Mesenchymal stem cell (in vitro differentiated cells and primary cell): ENCODE measurements at places on chromosomes 4 and X.

DNA sequence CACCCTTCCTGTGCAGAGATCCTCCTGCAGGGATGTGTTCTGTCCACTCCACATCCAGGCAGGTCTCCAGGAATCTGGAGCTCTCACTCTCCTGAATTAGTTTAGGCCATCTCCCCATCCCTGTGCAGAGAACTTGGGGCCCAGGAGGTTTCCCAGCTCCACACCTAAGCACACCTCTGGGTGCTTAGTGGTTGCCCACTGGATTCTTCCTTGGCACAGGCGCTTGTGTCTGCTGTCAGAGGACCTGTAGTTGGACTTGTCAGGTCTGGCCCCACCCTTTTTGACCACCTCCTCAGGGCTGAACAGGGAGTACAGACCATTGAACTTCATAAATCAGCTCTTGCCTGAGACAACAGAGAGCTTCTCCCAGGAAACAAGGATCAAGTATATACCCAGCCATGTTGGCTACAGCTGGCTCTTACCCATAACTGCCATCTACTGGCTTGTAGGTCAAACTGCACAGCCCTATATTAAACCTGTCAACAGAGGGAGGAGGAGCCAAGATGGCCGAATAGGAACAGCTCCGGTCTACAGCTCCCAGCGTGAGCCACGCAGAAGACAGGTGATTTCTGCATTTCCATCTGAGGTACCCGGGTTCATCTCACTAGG lies 275.5 kb downstream of the PPARGC1A start:
- no peaks in the 10 kb centered on the region for H3K36me3 ChIP-seq
- H3K4me3 ChIP-seq: no peak overlapping the region
- no peaks in the 10 kb centered on the region for H3K27me3 ChIP-seq
- no peak overlapping the region for H3K27ac ChIP-seq
- H3K4me1 ChIP-seq: no peaks in the 10 kb centered on the region
- peak; percentile 18 for DNase-seq

DNA sequence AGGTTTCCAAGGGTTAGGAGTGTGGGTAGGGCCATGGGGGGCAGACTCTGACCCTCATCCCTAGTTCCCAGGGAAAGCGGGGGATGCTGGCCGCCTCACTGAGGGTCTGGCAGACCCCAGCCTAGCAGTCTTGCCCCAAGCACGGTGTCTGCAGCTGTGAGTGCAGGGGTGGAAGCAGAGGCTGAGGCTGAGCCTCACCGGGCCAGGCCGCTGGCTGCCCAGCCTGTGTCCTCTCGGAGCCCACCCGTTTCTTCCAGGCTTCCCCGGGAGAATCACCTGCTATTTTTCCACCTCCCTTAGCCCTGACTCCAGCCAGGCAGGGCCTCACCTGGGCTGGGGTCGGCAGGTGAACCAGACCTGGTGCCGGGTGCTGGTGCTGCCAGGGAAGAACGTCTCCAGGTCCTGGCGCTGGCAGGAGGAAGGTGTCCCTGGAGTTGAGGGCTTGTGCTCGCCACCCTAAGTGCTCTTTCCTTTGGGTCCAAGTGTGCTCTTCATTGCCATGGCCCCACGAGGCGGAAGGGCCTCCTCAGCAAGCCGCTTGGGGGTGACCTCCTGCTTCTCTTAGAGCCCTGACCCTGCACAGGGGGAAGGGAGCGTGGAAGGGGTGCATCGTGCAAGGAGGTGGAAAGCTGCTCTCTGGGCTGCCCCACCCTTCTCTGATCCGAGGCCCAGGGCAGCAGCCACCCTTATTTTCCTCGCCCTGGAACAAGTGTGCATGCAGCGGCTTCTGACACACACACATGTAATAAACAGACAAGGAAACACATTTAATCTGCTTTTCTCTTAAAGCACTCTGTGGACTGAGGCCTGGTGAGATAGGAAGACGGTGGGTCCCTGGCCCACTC lies 112.7 kb downstream of the FAM53A start:
- no peak overlapping the region for H3K27ac ChIP-seq
- peaks cover 4% of the 10 kb centered on the region for H3K4me1 ChIP-seq
- H3K27me3 ChIP-seq: peaks cover 38% of the 10 kb centered on the region
- H3K4me3 ChIP-seq: no peak overlapping the region
- H3K36me3 ChIP-seq: no peaks in the 10 kb centered on the region

GRCh38 chr4:183244506-183244905 lies 75.6 kb downstream of the CLDN22 start:
- H3K36me3 ChIP-seq: peaks cover 43% of the 10 kb centered on the region
- no peak for DNase-seq
- peaks cover 17% of the 10 kb centered on the region for H3K4me1 ChIP-seq
- no peak overlapping the region for H3K4me3 ChIP-seq

GRCh38 chrX:103918571-103919269 lies 43.7 kb upstream of the TMSB15B start:
- DNase-seq: peak; percentile 81
- H3K27ac ChIP-seq: peak overlapping the region; percentile 90
- no peaks in the 10 kb centered on the region for H3K27me3 ChIP-seq

DNA sequence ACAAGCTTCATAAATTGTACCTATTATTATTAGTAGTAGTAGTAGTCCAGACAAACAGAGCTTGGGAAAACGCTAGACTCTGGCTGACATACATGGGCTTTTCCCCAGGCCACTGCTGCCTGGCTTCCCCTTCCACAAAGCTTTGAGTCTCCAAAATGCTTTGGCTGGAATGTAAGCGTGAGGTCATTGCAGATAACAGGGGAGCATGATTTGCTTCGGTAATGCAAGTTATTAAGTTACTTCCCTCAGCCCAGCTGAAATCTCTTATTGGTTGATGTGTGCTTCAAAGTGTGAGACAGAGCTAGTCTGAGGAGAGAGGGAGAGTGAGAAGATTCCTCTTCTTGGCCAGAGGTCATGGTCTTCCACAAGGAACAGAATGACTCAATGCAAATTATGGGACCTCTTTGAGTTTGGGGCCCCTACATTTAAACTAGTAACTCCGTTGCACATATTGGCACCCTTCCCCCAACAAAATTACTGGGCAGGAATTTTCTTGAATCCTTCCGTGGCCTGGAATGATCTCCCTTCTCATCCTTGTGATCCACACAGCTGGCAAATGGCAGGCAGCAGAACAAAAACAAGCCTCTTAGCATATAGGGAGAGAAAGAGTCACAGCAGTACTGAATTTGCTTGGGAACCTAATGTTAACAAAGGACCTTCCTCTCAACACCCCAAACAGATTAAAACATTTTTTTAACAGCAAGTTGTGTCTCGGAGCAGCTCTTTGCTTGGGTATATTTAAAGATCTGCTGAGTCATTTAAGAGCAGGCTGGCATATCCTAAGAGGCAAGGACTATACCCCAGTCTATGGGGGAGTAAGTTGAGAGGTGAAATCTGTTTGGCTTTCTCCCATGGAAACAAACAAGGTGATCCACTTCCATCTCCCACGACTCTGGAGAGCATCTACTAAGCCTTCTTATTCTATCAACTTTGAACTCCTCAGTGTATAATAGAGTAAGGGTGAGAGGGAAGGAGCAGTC lies 19.9 kb downstream of the AR start:
- no peak overlapping the region for H3K4me3 ChIP-seq
- H3K27me3 ChIP-seq: no peaks in the 10 kb centered on the region
- no peaks in the 10 kb centered on the region for H3K36me3 ChIP-seq
- peak overlapping the region; percentile 75 for H3K27ac ChIP-seq
- DNase-seq: peak; percentile 31

DNA sequence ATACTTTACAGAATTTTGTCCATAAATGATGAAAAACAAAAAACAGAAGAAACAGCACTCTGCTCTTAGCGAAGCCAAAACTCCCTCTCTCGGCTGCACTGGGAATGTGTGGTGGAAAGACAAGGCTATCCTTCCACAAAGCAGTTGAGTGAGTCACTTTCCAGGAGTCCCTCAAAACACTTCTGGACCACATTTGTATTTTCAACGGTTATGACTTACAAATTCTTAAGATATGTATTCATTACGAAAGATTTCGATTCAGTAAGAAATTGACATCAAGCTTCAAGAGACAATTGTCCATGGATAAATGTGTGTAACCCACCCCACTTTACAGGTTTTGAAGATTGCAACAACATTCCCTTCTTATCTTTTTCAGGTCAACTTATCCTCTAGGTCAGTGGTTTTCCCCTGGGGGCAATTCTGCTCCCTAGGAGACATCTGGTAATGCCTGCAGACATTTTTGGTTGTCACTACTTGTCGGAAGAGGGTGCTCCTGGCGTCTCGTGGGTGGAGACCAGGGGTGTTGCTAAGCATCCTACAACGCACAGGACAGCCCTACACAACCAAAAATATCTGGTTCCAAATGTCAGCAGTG lies 66.7 kb upstream of the MTNR1A start:
- peak; percentile 88 for DNase-seq
- H3K4me3 ChIP-seq: peak overlapping the region; percentile 7
- peaks cover 15% of the 10 kb centered on the region for H3K4me1 ChIP-seq
- H3K27me3 ChIP-seq: no peaks in the 10 kb centered on the region

GRCh38 chrX:83829874-83830273 lies 31.1 kb upstream of the CYLC1 start:
- no peaks in the 10 kb centered on the region for H3K4me1 ChIP-seq
- no peaks in the 10 kb centered on the region for H3K36me3 ChIP-seq
- no peak for DNase-seq

DNA sequence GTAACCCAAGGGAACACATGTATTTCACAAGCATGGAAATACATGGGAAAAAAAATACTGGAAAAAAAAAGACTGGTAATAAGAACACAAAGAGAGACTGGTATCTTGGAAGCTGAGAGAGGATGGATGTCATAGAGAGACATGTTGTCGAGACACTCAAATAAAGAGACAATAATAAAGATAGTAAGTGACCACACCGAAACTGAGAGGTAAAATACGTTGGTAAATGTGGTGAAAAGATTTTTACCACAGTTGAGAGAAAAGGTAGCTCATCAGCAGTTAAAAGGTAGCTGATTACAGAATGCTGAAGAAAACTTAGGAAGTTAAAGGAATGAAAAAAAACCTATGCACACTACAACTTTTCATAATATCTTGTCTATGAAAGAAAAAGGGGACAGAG lies 81.1 kb downstream of the ARAP2 start:
- no peaks in the 10 kb centered on the region for H3K4me1 ChIP-seq
- no peak overlapping the region for H3K4me3 ChIP-seq
- H3K27ac ChIP-seq: no peak overlapping the region
- no peaks in the 10 kb centered on the region for H3K27me3 ChIP-seq
- DNase-seq: no peak

DNA sequence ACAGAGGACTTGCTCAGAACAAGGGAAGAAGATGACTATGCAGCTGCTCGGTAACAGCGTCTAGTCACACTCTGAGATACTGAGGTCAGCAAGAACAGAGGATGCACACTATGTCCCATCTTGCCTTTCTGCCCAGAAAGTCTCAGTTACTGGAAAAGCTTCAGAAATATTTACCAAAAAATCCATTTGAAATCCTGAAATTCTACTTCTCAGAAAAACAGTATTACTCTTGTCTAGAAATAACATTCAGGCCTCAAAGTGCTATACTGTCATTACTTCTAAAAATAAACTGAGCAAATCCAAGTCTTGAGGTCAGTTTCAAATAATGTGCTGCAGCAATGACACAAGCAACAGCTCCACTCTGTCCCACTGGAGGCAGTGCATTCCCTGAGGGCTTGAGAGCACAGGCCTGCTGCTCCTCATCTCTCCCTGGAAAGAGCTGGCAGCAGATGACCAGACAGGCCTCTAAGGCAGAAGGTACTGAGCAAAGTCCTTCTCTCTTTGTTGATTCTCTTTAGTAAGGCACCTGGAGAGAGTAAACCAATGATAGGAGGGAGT lies 76.9 kb downstream of the CAMK2D start:
- H3K4me1 ChIP-seq: peaks cover 5% of the 10 kb centered on the region
- H3K36me3 ChIP-seq: no peaks in the 10 kb centered on the region
- no peak overlapping the region for H3K4me3 ChIP-seq
- H3K27ac ChIP-seq: peak overlapping the region; percentile 21
- no peaks in the 10 kb centered on the region for H3K27me3 ChIP-seq

DNA sequence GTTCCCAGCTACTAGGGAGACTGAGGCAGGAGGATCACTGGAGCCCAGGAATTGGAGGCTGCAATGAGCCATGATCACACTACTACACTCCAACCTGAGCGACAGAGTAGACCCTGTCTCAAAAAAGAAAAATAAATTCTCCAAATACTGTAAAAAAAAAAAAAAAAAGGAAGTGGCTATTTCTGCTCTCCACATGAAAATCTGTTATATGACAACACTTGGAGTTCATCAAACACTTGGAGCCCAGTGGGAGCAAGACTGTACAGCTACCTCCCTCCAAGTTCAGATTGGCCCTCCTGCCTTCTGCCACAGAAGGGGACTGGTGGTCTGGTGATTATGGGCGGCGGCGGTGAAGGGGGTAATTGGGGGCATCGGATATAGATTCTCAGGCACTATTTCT lies 9.0 kb upstream of the CLDN34 start:
- H3K36me3 ChIP-seq: no peaks in the 10 kb centered on the region
- no peak for DNase-seq
- H3K27me3 ChIP-seq: no peaks in the 10 kb centered on the region
- no peak overlapping the region for H3K27ac ChIP-seq

DNA sequence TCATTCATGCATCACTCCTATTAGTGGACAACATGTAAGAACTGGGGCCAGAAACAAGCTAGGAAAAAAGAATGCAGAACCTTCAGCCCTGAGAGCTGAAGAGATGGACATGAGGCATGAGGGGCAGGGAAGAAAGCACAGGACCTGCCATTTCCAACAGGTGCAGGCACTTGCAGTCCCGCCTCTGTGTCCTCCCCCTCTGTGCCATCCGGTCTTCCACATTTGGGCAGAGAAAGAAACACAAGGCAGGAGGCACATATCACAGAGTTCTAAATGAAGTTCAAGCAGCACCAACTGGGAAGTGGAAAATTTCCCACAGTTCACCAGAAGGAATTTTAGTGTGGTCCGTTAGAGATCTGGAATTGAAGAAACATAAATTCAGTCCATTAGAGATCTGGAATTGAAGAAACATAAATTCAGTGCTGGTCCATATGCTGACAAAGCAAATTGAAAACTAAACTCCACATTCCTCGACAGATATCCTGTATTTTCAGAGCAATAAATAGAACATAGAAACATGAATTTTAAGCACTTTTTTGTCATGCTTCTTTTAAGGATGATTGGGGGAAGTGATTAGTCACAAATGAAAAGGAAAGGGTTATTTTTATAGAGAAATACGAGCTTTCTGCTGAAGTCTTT lies 57.2 kb upstream of the DAPP1 start:
- no peaks in the 10 kb centered on the region for H3K36me3 ChIP-seq
- H3K4me1 ChIP-seq: peaks cover 1% of the 10 kb centered on the region
- no peaks in the 10 kb centered on the region for H3K27me3 ChIP-seq

DNA sequence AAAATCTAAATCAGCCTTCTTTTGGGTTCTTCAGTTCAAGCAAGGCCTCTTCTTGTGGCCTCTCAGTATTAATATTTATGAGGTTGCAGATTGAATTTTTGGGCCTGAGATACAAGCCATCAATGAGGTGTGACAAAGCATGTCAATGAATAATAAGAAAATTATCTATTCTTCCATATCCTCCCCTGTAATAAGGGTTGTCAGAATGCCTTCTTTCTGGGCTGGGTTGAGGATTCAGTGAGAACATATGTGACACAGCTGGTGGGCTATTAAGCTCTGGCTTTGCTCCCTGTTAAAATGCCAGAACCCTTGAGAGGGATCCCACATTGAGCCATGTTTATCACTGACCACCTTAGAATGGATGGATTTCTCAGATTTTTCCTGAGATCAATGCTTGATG lies 187.2 kb downstream of the AR start:
- no peak for DNase-seq
- no peak overlapping the region for H3K27ac ChIP-seq
- no peaks in the 10 kb centered on the region for H3K27me3 ChIP-seq
- no peaks in the 10 kb centered on the region for H3K4me1 ChIP-seq
- no peaks in the 10 kb centered on the region for H3K36me3 ChIP-seq
